NCI-H146 (cell line): ENCODE measurements at places on chromosomes 5 and 9.

- DNase-seq, result no peak
These were observed 156.9 kb downstream of the PAM start for GRCh38 chr5:102911973-102912372.

DNA sequence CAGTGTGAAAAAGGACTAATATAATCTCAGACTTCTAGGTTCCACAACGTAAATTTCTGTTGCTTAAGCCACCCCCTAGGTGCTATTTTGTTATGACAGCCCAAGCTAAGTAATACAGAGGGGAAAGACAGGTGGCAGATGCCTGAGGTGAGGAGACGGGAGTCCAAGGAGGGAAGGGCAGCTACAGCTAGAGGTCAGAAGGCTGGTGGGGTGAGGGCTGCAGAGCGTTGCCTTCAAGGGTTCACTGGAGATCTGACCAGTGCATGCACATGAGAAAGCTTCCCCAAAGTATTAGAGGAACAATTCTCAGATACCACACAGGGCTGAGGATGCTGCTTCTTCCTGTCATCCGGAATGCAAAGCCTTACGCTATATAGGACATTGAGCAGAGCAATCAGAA lies 104.7 kb upstream of the IRX4 start:
- no peak for DNase-seq

- DNase-seq, result no peak
These were observed 15.7 kb downstream of the NREP start for GRCh38 chr5:111741278-111741677.

- no peak for DNase-seq
These were observed 156.9 kb downstream of the CNTLN start for GRCh38 chr9:17291766-17292165.

- DNase-seq, result no peak
These were observed 36.1 kb downstream of the TMC1 start for GRCh38 chr9:72557549-72557948.

GRCh38 chr9:133760713-133761290 lies 22.6 kb upstream of the SARDH start:
- DNase-seq, result no peak

GRCh38 chr9:92887880-92888338 lies 10.1 kb upstream of the ZNF484 start:
- DNase-seq, result no peak

GRCh38 chr9:15915711-15916110 lies 362.9 kb downstream of the CCDC171 start:
- DNase-seq, result no peak

DNA sequence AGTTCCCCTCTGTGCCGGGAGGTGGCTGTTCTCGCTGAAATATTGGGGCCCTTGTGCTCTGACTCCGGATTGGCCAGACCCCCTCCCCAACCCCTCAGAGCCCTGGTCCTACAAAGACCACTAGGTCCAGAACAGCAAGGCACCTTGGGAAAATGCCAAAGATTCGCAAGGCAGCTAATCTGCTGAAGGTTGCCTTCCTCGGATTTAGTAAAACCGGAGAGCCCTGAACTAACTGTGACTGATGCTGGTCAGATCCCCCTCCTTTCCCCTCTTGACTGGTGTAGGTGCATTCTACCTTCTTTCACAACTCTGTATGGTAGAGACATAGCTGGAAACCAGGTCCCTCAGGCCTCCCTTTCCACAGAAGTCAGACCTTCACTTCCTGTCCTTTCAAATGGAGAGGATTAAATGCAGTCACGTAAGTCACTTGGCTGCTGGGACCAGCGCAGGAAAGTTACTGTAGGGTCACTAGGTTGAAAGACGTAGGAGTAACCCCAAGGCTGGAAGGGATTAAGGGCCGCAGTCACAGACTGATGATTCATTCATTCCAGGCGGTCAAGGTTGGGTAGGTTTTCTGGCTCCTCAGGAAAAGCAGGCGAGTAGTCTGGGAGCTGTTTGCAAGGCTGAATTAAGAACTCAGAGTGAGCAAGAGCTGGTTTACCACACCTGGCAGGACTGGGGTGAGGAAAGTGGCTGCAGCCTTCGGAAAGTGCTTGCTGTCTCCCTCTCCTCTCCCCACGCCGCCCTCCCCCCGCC lies 5.3 kb downstream of the BARX1 start:
- DNase-seq, result no peak

DNA sequence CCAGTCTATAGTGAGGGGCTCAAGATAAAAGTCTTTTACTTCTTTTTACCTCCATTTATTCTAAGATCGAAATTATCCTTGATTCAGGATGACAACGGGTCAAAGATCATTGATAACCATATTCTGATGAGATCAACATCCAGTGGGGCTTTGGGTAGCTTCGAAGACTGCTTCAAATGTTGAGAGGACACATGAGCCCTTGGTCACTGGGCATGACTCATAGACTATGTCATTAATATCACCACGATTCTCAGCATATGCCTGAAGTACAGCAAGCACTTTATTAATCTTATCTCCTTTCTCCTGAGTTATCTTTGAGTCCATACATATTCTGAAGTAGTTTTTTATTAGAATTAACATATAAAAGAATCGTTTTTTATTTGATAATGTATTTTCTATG lies 117.1 kb upstream of the DAB2 start:
- no peak for DNase-seq

GRCh38 chr9:4962085-4962484 lies 23.0 kb upstream of the JAK2 start:
- DNase-seq, result no peak
